ENCODE measurements at places on chromosomes 1 and 21.

GRCh38 chr1:176144526-176144925 lies 62.6 kb downstream of the COP1 start:
- no peak for DNase-seq

GRCh38 chr1:190022709-190023108 lies 455.0 kb downstream of the BRINP3 start:
- DNase-seq, result no peak

DNA sequence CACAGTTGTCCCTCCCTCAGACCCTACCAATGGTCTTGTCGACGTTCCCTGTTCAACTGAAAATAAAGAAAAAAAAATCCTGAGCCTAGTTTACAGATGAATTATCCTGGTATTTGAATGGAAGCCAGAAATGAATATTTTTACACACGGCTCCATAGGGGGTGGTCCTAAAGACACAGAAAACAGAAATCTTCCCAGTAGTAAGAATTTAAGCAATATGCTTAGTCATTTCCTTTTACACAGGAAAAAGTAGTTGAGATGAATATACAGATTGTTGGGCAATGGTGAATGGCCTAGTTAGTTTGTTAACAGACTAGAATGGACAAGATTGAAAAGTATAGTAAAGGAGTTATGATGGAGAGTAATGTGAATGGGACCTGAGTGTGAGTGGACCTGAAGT lies 67.4 kb downstream of the RGS18 start:
- DNase-seq, result no peak

GRCh38 chr1:12461754-12462153 lies 156.3 kb downstream of the DHRS3 start:
- DNase-seq, result no peak

GRCh38 chr1:53783056-53783455 lies 44.1 kb upstream of the GLIS1 start:
- no peak for DNase-seq

GRCh38 chr1:159838715-159839114 lies 12.0 kb downstream of the SLAMF8 start:
- no peak for DNase-seq

- DNase-seq, result no peak
These were observed 200.3 kb downstream of the HHIPL2 start for GRCh38 chr1:222347627-222348026.

GRCh38 chr1:248631354-248632008 lies 3.4 kb downstream of the OR2T11 start:
- DNase-seq, result no peak
